Right hindlimb (tissue), 1 donor: ENCODE measurements at places on chromosomes 4 and X.

DNA sequence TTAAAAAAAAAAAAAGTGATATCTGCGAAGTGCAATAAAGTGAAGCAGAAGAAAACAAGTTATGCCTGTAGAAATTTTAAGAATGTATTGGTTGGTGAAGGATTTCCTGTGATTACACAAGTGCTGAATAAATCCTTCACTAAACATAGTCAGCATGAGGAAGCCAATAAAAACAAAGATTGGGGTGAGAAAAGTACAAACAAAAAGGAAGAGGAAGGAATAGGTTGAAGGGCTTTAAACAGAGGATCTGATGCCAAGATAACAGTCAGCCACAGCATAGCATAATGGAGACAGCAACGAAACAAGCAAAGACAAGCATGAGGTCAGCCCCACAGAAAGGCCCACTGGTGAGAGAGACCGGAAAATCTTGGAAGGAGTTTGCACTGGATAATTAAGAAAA is 372.2 kb downstream of the ADAM29 start:
- no peak for DNase-seq

- no peak for DNase-seq
Observed at GRCh38 chr4:147361726-147362125, 119.2 kb upstream of the EDNRA start.

DNA sequence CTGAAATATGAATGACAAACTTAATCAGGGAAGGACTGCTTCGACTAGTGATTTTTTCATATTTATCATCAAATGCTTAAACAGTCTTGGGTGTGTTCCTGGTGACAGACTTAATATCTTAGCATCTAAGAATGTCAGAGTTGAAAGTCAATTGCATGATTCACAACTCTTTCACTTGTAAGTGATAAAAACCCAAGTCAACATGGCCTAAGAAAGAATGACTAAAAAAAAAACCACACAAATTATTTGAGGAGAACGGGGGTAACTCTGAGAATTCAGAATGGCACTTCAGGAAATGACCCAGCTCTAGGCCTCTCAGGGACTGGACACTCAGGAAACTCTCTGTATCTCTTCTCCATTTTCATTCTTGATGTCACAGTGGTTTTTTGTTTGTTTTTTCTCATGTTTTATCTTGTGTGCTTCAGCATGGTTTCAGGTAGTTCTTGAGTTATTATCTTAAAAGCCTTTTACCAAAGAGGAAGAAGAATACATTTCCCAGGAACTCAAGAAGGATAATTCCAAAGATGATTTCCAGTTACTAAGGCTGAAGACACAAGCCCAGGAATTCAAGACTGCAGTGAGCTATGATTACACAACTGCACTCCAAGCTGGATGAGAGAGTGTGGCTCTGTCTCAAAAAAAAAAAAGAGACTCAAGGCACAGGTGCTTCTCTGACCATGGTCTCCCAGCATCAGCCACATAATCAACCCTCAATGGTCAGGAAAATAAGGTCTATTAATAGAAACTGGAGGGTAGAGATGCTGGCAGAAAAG is 1697.8 kb upstream of the IGFBP7 start:
- DNase-seq, result no peak

DNA sequence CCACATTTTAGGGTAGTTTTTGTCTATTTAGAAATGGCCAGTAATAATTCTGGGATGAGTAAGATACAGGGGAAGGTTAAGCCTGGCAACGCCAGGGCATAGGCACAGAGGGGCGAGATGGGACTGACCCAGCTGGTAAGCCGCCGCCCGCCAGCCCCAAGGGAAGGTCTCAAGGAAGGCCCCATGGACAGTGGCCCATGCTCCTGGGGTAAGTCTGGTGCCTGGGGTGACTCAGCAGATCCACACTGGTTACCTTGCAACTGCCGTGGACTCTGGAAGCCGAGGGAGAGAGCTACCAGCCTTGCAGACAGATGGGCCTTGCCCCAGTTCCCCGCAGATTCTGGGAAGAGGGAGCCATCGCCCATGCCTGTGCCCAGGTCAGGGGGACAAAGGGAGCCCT is 179.4 kb downstream of the AFAP1 start:
- no peak for DNase-seq

DNA sequence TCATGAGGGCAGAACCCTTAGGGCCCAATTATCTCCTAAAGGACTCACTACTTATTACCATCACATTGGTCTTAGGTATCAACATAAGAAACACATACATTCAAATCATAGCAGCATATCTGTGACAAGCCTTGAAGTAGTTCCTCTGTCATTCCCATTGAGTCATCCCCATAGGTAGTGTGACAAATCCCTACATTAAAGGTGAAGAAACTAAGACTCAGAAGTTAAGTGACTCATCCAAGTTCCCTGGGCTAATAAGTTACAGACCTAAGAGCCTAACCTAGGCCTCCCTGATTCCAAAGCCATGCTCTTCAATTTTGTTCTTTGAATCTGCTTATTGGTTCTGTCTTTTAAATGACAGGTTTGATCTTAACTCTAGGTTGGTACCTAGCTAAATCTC is 58.2 kb downstream of the CD38 start:
- no peak for DNase-seq

DNA sequence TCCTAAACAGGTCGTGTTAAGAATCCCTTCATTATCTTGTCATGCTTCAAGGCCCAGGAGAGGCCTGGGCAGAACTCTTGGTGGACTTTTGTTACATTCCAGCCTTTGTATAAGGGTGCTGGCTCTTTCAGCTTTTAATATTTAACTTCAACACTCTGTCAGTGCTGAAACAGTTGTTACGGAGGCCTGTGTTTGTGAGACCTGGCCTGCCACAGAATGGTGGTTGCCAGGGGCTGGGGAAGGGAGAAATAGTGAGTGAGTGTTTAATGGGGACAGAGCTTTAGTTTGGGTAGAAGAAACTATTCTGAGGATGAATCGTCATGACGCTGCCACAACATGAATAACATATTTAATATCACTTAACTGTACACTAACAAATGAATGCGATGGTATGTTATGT is 1027.6 kb upstream of the PRKX start:
- no peak for DNase-seq

GRCh38 chr4:21596521-21596920 is 352.1 kb downstream of the KCNIP4 start:
- no peak for DNase-seq

DNA sequence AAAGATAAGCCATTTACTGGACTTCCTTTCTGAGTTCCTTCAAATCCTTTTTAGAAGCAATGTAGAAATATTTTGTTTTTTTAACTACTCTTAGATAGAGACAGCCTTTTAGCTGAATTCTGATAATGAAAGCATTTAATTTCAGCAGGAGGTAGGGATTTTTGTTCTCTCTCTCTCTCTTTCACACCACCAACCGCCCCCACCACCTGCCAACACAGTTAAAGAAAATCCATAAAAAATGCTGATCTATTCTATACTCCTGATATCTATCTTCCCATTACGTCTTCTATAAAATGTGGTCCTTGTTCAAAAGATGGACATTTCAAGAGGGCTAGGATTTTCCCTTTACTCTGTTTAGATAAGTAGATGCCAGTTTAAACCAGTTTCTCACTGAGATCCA is 104.5 kb downstream of the DCLK2 start:
- no peak for DNase-seq

GRCh38 chrX:124033821-124034220 is 72.3 kb downstream of the STAG2 start:
- DNase-seq, result no peak

DNA sequence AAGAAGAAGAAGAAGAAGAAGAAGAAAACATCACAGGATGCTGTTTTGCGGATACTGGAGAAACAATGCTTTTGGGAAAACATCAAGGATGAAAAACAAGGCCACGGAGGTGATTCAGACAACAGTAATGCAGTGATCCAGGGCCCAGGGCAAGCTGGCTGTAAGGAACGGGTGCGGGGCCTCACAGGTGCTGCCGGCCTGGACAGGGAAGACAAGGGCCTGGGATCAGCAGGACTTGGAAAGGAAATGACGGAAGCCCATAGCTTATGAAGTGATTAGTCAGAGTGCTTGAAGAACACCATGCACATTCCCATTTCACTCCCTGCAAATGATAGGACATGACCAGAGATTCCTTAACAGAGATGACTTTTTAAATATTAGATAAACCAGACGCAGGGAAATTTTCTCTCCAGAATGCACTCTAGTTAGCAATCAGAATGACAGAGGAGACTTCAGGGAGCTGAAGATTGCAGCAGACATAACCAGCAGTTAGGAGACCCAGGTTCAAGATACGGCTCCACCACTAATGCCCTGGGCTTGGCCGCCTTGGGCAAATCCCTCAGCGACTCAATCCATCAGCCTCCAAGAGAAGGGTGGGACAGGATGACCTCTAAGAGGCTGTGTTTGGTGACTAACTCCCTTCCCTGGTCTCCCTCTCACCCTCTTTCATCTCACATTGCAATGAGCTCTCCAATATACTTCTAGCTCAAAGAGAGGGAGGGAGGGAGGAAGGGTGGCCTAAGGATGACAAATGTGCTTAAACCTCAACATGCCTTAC is 54.1 kb downstream of the APBB2 start:
- DNase-seq, result no peak

GRCh38 chrX:123878252-123878721 is 18.4 kb downstream of the XIAP start:
- DNase-seq, result no peak

DNA sequence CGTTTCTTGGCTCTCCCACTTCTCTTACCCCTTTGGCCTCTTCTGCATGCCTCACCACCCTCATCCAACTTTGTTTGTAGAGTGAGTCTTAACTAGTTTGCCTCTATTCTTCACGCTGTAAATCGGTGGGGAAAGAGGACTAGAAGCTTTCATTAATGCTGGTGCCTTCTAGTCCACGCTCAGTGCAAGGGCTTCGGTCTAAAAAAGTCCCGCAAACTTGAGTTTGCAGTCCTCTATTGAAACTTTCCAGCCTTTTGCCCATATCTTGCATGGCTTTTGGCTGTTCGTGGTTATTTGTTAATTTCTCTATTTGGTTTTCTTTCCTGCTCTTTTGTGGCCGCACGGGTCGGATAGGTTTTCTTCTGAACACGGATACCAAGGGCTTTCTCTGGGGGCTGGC is 868 bp downstream of the DACH2 start:
- DNase-seq, result no peak

GRCh38 chr4:179325181-179325580 is 1882.9 kb upstream of the AGA start:
- no peak for DNase-seq

- no peak for DNase-seq
Observed at GRCh38 chr4:70586841-70587240, 5.2 kb upstream of the AMBN start.

DNA sequence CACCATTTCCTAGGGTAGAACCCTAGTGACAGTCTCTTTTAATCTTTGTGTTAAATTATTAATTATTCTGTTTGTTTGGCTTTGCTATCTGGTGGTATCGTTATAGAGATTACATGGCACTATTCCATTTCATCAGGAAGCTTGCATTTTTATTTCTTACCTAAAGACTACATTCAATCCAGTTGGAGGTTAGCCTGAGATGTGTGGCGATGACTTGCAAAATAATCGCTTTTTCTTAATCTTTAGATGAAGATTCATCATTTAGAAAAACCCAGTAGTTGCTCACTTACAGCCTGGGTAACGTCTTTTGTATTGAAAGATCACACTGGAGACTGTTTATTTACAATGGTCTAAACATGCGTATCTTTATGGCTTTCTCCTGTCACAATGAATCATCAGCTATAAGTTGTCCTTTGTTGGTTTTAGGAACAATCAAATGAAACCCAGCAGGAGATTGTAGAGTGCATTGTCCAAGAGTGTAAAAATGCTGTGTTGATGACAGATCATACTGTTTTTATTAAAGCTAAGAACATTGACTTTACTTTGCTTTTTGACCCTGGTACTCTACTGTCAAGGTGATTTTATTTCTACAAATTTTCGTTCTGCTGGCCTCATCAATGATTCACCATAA is 281.7 kb upstream of the PITX2 start:
- DNase-seq, result no peak

DNA sequence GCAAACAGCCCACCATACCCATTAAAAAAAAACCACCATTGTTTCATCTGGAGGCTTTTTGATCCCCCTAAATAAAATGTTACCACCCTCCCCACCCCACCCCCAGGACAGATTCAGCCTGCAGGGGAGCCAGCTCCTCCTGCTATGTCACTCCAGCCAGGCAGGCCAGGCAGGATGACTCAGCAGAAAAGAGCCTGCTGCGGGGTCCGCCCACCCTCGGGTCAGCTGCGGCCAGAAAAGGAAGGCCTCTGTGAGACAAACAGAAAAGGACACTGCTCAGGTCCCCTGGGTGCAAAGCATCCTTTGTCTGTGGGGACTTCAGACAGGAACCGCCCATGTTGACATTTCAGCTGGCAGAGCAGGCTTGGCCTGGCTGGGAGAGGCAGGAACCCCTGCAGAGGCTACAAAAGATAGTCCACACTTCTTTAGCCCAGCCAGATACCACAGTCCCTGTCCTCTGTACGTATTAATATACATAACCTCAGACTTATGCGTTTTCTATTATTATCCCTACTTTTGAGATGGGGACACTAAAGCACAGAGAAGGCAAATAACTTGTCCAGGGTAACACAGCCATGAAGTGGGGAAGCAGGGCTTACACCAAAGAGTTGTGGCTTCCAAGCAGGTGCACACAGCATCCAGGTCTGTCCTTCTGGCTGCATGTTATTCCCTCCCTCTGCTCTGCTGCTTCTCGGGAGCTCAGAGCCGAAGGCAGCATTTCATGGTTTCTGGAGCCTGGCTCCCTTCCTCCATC is 147.7 kb downstream of the CPEB2 start:
- peak; percentile 75 for DNase-seq

GRCh38 chrX:17592117-17592516 is 145.2 kb upstream of the SCML1 start:
- no peak for DNase-seq

DNA sequence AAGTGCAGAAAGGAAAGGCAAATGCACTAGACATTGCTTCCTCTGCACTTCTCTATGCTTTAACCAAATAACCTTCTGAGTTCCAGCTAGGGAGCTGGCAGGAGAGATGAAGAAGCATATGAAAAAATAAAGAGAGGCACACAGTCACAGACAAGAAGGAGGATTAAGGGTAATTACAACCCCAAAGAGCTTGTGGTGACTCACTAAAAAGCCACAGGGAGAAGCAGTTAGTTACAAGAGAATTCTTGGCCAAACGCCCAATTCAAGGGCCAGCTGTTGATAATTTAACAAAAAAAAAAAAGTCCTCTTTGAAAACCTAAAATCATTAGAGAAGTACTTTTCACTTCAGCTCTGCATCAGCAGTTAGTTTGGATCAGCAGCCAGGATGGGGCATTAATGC is 478.0 kb downstream of the KCNIP4 start:
- DNase-seq, result no peak

GRCh38 chr4:87497578-87497977 is 31.6 kb downstream of the SPARCL1 start:
- DNase-seq, result no peak

DNA sequence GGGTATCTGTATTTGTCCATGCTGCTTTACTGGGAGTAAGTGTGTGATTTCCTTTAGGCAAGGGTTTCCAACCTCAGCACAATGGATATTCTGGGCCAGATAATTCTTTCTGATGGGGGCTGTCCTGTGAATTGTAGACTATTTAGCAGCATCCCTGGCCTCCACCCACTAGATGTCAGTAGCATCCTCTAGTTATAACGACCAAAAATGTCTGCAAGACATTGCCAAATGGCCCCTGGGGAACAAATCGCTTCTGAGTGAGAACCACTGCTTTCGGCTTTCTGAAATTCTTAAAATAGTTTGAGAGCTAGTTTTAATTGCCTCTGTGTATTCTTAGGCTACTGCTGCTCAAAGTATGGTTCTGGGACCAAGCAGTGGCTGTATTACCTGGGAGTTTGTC is 81.2 kb upstream of the GPM6B start:
- peak; percentile 23 for DNase-seq
